ENCODE measurements at places on chromosomes 6 and 20.

GRCh38 chr20:47141941-47142773 is 214.3 kb downstream of the ZMYND8 start:
- no peak for DNase-seq

DNA sequence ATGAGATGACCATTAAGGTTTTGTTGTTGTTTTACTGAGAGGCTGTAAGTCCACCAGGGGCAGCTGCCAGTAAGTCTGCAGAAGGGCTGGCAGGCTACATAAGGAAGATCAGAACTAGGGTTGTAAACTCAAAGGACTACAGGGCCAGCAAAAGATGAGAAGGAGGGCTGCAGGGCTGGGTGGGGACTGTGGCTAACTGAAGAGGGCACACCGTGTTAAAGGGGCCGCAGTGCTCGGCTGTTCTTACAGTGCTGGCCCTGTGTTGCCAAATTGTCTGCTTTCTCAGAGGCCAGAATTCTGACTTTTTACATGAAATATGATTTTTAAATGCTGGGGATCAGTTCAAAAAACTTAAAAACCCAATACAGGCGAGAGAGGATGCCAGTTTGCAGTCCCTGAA is 25.5 kb upstream of the ZNF318 start:
- DNase-seq: no peak

DNA sequence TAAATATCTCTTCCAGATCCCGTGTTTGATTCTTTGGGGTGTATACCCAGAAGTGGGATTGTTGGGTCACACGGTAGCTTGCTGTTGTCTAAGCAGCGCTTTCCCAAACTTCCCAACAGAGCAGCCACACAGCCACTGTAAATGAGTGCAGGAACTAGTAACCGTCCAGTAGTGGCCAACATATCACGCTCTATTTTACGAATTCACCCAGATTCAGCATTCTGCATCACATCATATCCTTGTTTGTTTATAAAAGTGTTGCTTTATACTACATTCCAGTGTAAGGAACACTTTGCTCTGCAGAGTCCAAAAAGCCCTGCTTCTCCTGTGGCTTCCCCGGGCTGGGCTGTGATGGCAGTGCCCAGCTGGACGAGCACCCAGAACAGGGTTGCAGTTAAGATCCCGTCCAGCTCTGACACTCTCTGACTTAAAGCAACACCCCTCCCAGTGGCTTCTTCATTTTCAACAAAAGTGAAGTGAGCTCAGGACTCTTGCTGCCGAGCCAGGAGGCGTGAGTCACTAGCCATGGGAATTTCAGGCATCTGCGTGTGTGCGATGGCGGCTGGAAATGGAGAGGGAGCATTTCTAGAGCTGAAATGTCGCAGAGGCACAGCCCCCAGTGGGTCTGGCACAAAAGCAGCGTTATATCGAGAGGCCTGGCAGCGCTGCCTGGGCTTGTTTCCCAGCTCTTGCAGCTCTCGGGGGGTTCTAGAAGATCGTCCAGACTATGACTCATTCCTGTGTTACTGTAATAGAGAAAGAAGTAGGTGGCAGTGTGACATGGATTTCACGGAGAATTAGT is 216.3 kb upstream of the ECI2 start:
- DNase-seq: no peak

DNA sequence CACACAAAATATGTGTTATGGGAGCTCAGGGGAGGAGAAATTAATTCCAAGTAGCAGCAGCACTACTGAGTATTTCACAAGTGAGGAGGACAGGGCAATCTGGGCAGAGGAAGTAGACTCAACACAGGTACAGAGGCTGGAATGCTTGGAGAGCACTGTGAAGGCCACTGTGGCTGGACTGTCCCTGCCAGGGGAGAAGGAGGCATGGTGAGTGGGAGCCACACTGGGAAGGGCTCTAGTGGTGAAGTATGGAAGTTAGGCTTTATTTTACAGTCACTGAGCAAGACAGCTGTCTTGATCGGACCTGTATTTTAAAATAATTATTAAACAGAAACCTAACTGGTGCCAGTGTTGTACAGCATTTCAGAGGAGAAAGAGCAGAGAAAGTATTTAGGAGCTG is 28.8 kb downstream of the FAM229B start:
- no peak for DNase-seq

DNA sequence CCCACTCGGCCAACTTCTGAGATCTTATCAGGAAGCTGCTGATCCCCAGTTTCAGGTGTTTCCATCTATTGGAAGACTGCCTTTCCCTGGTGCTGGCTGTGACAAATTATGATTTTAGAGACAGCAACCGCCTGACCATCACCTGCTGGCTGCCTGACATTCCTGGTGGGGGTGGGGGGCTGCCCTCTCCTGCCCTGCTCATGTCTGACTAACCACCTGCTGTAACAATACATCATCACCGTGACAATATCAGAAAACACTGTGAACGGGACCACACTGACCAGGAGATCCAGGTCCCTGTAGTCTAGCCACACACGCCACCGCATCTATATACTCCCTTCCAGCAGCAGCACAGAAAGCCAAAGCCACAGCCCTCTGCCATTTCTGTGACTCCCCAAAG is 537.5 kb downstream of the QKI start:
- DNase-seq: no peak

DNA sequence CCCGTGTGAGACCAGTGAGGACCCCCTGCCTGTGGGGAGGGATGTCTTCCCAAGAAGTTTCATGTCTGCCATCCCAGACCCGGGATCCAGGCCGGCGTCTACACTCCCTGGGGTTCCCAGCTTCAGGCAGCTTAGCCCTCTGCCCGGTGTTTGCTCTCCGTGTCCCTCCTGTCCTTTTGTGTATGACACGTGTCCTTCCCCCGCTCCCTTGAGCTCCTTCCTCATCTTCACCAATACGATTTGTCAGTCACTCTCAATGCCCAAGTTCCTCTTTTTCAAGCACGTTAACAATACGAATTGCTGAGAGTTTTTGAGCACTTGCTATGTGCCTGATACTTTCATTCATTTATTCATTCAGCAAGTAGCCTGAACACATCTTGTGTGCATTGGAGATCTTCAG is 115.6 kb upstream of the PTPN1 start:
- DNase-seq: no peak

GRCh38 chr6:13881621-13882165 is 43.1 kb upstream of the RNF182 start:
- DNase-seq: no peak

DNA sequence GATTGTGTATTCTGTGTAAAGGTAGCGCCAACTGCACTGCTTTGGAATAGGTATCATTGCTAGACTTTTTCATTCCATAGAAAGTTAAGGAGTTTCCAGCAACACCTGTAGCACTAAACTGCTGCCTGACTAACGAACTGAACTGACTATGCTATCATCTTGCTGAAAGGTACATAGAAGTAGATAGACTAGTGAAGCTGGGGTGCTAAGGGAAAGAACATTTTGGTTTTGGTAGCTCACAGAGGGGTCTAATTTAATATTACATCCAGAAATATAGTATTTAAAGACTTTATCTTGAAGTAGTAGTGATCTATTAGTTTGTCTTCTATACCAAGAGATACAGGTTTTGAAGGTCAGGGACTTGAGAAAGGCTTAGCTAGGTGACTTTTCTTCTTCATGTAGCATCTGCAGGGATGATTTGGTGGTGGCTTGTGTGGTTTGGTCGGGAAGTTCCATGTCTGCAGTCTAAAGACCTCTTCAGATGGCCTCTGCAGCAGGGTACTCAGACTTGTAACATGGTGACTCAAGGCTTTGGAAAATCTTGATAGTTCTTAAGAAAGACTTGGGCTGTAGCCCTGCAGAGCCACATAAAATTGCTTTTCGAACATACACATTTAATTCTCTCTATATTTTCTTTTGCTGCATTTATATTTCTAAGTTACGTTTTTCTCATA is 10.2 kb downstream of the SENP6 start:
- peak; percentile 27 for DNase-seq

- DNase-seq: no peak
Observed at GRCh38 chr20:15643713-15644112, 929.5 kb downstream of the KIF16B start.

- no peak for DNase-seq
Observed at GRCh38 chr6:5234874-5235273, 25.9 kb downstream of the LYRM4 start.

DNA sequence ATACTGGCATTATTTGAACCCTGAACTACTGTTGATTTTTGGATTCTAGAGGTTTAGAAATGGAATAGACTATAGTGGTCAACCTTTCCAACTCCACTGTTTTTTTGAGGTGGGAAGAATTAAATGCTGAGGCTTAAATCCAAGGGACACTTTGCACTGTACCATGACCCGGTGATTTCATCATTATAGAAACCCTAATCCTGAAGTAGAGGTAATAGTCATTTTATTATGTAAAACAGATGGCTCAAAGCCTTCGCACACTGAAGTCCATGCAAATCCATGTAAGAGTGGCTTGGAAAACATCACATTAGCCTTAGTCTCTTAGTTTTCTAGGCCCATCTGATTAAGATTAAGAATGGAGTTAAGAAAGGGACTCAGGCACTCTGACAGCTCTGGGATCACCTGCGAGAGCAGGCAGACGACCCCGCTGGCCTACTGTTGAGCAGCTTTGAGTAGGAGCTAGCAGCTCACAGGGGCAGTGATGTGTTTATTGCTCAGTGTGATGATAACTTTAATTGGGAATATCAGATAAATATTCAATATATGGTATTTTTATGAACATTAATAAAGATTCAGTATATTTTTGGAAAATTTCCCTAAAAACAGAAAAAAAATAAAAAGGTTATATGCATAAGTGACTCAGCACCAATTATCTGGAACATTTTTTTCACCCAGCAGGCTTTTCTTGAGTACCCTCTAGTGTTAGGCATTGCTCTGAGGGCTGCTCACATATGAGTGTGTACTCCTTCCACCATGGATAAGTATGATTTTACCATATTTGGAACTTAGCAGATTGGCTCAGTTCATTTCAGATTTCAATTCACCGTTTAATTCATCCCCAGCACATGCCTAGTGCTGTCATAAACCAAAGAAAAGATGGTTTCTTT is 13.4 kb downstream of the SLX4IP start:
- no peak for DNase-seq

- no peak for DNase-seq
Observed at GRCh38 chr6:12415980-12416598, 125.9 kb downstream of the EDN1 start.

GRCh38 chr6:158808941-158809678 is 10.1 kb downstream of the EZR start:
- no peak for DNase-seq

- DNase-seq: peak; percentile 22
Observed at GRCh38 chr20:45833030-45833882, at the start of gene SNX21. SNX21 (plus strand) TSS chr20:45833799; CDS start chr20:45833920, 121 bp downstream.

GRCh38 chr6:33247977-33248642 is 23.6 kb downstream of the VPS52 start:
- peak; percentile 83 for DNase-seq

- peak; percentile 50 for DNase-seq
Observed at GRCh38 chr6:25223490-25223991, 55.6 kb upstream of the CARMIL1 start.

DNA sequence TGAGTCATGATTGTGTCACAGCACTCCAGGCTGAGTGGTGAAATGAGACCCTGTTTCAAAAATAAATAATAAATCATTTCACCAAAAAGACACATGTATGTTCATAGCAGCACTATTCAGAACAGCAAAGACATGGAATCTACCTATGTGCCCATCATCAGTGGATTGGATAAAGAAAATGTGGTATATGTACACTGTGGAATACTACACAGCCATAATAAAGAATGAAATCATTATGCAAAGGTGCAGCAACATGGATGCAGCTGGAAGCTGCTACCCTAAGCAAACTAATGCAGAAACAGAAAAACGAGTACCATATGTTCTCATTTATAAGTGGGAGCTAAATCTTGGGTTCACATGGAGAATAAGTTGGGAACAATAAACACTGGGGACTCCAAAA is 33.1 kb downstream of the ZNF451 start:
- DNase-seq: no peak

- DNase-seq: no peak
Observed at GRCh38 chr20:33132513-33133372, 35.2 kb upstream of the BPIFA2 start.

GRCh38 chr6:91013511-91013910 is 426.6 kb upstream of the MAP3K7 start:
- DNase-seq: no peak

DNA sequence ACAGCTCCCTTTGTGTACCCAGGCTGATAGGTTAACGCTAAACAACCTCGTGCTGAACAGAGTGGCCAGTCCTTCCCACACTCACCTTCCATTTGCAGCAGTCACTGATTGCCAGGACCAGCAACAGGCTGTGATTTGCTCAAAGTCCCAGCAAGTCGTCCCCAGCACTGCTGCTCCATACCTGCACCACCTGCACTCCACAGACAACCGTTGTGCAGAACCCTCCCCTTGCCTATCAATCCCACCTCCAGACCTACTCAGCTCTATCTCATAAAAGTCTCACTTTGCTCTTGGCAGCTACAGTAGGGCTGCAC is 43.1 kb upstream of the SCML4 start:
- no peak for DNase-seq

GRCh38 chr20:47980336-47981177 is 195.3 kb upstream of the SULF2 start:
- no peak for DNase-seq

DNA sequence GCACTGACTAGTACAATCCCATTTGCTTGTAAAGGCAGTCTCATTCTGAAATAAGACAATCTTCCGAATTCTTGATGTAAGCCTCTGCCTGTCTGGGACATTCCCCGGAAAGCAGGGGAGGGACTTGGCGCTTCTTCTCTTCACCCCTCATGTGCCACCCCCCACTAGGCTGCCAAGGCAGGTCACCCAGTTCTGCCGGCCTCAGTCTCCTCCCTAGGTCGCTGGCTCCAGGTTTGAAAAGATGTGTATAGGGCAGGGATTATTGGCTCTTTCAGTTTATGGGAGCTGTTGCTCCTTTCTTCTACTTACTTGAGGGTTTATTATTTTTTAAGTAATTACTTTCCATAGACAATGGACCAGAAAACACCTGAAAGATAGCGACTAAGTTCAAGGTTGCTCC is 158.1 kb upstream of the RPS6KA2 start:
- DNase-seq: no peak

DNA sequence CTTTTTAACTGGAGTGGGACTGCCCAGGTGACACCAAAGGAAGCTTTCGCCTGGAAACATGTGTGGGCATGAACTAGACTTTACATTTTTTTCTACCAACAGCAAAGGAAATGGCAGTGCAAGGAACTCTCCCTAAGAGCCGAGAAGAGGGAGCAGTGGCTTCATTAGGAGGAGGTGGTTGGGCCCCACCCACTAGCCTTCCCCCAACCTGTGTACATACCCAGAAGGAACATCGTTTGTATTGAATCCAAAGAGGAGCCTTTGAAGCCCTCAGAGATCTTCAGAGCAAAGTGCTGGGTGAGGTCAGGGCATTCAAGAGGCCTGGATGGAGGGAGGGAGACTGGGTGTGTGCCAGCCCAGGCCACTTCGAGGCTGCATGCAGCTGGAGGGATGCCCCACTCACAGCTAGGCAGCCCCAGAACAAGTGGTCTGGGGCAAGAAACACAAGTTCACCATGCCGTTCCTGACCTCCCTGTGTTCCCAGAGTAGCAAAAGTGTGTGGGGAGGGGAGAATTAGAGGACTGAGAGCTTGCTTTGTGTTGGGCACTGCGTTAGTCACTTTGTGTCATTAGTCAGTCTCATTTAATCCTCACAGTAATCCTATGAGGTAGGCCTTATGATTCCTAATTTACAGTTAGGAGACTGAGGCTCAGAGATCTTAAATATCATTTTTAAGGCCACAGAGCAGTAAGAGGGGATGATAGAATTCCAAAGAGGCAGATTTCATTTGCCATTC is 191.6 kb upstream of the SUPT3H start:
- no peak for DNase-seq
